ENCODE measurements at places on chromosomes 6 and 20. TPM values are rescaled to one million over a fixed set of nuclear protein-coding genes. Genes with fewer than 3 reads are reported as not detected.

The FGD2 gene
- not detected for polyA plus RNA-seq

The PTK7 gene
- polyA plus RNA-seq = 4.5 TPM

DNA sequence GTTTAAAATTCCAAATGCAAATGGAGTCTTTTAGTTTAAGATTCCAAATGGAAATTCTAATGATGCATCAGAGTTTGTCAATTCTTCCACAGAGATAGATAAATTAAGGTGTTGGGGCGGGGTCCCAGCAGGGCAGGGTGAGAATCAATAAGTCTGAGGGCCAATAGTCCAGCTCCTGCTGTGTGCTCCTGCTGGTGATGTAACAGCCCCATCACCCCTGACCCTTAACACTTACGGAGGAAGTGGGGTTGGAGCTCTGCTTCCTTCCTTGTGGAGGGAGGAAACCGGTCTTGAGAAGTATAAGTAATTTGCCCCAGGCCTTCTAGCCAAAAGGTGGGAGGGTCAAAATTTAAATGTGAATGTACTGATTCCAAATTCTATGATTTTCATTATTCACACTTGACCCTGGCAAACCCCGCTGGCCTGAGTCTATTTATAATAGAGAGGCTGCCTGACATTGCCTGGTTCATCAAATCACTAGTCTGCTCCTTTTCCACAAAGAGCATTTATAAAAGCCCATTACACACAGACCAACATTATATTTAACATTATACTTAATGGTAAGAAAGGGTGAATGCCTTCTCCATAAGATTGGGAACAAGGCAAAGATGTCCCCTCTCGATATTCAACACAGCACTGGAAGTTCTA is 17.2 kb downstream of the ZBTB2 start:
- DNase-seq = no peak

DNA sequence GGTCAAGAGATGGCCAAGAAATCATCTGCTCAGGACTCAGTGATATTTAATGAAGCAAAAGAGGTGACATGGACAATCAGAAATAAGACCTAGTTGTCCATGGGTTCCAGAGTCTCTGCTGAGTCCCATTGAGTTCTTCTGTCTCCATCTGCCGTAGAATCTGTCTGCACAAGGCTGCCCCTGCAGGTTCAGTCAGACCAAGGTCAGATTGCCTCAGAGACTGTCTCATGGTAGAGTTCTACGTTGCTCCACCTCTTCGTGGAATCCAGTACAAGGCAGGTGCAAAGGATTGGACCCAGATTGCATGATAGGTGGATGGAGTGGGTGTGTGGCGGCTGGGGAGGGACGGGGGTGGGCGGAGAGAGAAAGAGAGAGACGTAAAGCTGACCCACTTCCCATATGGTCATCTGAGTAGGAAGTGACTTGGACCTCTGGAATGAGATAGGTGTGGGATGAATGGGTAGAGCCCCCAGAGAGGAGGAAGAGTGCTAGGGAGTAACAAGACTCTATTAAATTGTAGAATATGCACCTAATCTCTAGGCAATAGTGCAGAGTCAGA is 75.3 kb downstream of the SOBP start:
- DNase-seq = no peak

GRCh38 chr6:52363228-52363867 is 1.4 kb downstream of the PAQR8 start:
- DNase-seq = no peak
